NCI-H1048 (cell line): ENCODE measurements at places on chromosomes 12 and 14.
A peak's percentile ranks its signal among the peaks of the same experiment; 100 is the strongest.

- no peak for DNase-seq
Observed at GRCh38 chr14:69693145-69693544, 73.8 kb upstream of the SRSF5 start.

DNA sequence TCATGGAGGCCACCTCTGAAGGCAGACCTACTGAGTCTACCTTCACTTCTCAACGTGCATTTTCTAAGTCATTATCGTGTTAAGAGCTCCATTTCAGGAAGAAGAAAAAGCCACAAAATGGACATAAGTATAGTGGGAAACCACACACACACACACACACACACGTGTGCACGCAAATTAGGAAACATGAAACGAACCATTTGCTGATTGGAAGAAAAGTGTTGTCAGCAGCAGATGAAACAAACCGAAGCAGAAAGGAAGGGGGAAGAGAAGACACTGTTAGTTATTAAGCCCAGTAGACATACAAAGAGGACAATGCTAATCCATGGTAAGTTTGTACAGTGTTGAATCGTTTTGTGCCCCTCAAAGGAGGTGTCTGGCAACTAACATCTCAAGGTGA lies 9.9 kb upstream of the VPS33A start:
- DNase-seq: no peak

- no peak for DNase-seq
Observed at GRCh38 chr14:58812050-58812910, 174.5 kb downstream of the DACT1 start.

GRCh38 chr12:40616383-40616915 lies 75.8 kb upstream of the CNTN1 start:
- no peak for DNase-seq

DNA sequence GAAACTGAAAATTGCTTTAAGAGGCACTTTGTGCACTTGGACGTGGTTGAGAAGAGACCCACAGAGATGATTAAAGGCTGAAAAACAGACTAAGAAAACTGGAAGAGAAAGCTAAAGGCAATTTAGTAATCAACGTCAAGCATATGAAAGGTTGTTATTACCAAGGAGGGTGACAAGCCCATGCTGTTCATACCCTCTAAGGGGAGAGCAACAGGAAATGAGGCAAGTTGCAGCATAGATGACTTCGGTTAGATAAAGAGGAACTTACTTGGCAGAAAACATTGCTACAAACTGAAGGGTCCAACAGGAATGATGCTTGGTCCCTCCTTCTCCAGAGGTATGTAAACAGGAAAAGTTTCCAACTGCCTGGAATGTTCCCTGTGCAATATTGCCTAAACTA lies 107.8 kb downstream of the DUSP6 start:
- no peak for DNase-seq

- DNase-seq: no peak
Observed at GRCh38 chr14:81311778-81312177, 88.3 kb downstream of the STON2 start.

DNA sequence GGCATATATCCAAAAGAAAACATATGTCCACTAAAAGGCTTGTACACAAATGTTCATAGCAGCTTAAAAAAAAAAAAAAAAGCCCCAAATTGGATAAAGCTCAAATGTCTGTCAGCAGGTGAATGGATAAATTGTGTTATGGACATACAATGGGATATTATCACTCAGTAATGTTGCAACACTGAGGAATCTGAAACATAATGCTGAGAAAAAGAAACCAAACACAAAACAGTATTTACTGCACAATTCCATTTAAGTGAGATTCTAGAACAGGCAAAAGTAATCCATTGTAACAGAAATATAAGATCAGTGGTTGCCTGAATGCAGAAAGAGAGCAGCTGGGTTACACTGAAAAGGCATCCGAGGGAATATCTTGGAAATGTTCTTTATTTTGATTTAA lies 117.9 kb downstream of the SLC15A5 start:
- no peak for DNase-seq

- no peak for DNase-seq
Observed at GRCh38 chr14:20811986-20812975, 9.6 kb upstream of the RNASE1 start.

- DNase-seq: no peak
Observed at GRCh38 chr14:44863271-44863670, 98.5 kb downstream of the KLHL28 start.

DNA sequence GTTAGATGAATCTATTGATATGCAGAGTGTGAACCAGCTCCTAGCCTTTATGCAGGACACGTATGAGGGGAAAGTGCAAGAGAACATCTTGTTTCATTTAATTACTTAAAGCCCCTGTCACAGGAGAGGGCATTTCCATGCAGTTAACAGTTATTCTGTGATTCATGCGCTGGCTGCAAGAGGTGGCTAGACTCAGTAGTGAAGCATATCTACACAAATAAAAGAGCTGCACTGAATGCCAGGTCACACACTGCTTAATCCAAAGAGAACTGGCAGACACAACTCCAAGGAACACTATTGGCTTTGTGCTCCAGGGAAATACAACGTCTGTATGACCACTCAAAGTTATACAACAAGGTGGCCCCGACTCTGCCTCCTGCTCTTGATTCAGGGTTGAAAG lies 394.1 kb downstream of the C12orf75 start:
- no peak for DNase-seq

- no peak for DNase-seq
Observed at GRCh38 chr12:54329759-54330158, 4.8 kb downstream of the COPZ1 start.

- no peak for DNase-seq
Observed at GRCh38 chr12:92546635-92547348, 156.0 kb upstream of the PLEKHG7 start.

DNA sequence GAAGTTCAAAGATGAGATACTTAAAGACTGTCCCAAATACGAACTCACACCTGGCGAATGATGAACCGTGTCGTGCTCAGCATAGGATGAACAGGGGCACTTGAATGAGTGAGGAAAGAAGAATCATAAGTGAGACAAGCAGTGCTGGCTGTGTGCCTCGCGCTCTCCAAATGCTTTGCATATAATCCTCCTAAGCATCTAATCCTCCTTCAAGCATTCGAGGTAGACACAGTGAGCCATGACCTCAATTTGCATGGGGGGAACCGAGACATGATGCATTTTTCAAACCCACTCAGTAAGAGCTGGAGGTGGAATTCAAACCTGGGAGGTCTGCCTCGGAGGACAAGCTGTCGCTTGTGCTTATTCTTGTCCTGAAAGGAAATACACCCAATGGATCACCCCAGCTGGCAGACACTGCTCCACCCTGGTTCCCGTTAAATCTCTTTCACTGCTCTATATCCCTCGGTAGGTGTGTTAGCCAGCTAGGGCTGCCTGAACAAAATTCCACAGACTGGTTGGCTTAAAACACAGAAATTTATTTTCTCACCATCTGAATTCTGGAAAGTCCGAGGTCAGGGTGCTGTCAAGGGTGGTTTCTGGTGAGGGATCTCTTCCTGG lies 274.0 kb downstream of the SLC15A4 start:
- DNase-seq: peak; percentile 31

- DNase-seq: no peak
Observed at GRCh38 chr14:69505338-69506240, 21.1 kb downstream of the PLEKHD1 start.

GRCh38 chr12:129873833-129874208 lies 30.0 kb downstream of the TMEM132D start:
- no peak for DNase-seq
